Activated B cell treated with CpG ODN at 0.5 μM for 24 hours (primary cell): ENCODE measurements at places on chromosomes 7 and 10.

DNA sequence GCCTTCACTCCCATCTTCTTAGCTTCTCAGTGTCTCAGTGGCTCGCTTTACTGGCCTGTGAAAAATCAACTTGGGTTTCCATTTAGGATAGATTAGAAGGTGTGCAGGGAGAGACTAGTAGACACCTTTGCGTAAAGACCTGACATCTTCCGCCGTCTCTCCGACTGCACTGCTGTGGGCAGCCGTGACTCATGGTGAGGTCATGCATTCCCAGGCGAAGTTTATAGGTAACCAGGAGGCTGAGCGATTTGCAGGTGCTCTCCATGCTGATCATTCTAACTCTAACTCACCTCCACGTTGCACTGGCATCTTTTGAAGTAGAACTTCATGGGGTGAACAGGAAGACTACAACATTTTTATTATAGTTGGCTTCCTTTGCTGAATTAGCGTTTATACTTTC lies 68.0 kb upstream of the ZNF438 start:
- no peak for DNase-seq

DNA sequence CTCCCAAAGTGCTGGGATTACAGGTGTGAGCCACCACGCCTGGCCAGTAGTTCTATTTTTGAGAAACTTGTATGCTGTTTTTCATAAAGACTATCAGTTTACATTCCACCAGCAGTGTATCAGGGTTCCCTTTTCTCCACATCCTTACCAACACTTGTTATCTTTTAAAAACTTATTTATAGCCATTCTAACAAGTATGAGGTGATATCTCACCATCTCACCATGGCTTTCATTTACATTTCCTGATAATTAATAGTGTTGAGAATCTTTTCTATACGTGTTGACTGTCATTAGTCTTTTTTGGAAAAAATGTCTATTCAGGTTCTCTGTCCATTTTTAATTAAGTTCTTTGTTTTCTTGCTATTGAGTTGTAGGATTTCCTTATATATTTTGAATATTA lies 416.1 kb downstream of the NEBL start:
- DNase-seq = no peak

GRCh38 chr10:32139223-32140073 lies 83.2 kb upstream of the KIF5B start:
- no peak for DNase-seq

DNA sequence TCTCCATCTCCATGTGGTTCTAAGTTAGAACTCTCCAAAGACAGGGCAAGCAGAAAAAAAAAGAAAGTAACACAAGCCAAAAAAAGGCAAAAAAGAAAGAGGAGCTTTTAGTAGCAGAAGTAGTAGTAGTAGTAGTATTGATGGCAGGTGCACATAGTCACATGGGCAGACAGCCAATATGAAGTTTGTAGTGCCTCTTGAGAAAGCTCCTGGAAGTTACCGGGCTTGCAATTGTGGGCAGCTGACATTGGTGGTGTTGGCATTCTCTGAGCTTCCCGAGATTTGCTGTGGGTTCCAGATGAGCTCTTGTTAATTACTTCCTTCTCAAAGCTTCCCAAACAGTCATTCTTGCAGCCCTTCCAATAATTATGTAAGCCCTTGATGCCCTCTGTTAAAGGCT lies 1128.5 kb downstream of the TYW1 start:
- DNase-seq = no peak

GRCh38 chr10:5043716-5044115 lies 40.1 kb upstream of the AKR1C2 start:
- DNase-seq = no peak

DNA sequence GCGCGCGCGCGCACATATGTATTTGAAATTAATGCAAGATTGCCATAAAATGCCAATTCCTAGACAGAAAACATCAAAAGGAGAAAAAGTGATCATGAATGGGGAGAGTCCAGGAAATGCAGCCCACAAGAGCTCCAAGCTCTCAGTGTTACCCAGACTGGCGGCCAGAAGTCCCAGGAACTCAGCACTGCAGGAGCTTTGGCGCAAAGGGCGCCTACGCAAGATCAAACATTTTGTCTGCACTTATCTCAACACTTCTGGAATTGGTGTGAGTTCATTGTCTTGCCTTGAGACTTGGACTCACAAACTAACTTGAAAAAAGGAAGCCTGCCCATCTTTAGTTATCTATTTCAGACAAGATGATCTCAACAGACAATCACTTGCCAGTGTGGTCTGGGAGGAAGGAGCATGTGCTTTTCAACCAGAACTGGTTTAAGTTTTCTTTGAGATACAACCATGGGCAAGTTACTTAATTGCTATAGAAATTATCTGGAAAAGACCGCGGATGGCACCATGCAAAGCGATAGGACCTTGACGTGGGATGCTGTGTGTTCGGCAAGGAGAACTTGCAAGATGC lies 77.2 kb downstream of the KIAA1549 start:
- DNase-seq = no peak

- no peak for DNase-seq
Observed at GRCh38 chr7:133112335-133112734, 30.4 kb upstream of the CHCHD3 start.

- DNase-seq = no peak
Observed at GRCh38 chr7:47226696-47227095, 355.2 kb downstream of the TNS3 start.

DNA sequence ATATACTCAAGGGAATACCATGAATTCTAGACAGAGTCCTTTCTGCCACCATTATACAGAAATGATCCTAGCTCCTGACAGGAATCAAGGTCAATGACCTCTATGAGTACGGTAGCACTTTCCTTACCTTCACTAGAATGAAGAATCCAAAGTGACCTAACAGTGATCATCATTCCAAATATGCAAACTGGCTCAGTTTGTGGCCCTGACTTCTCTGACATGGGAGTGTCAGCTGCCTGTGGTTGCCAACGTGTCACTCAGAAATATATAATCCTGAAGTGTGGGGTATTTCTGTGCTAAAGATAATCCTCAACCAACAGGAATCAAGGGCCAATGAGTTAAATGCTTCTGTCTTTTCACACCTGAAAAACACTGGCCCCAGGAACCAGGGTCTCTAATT lies 45.7 kb downstream of the COPG2 start:
- DNase-seq = no peak

DNA sequence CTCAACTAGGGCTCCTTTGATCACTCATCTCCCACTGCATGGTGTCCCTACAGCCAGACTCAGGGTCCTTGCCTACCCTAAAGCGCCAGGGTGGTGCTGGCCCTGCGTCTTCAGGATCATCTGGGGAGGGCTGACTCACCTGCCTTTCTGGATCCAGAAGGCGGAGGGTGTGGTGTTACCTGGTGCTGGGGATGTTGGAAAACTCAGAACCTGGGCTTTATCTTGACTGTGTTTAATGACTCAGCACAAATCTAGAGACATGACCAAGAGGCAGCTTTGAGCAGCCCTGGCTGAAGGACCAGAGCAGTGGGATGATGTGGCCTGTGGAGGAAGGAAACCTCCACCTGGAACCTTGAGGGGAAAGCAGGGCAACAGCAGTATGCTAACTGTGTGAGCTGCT lies 96.5 kb downstream of the GRK5 start:
- DNase-seq = no peak

GRCh38 chr7:148253629-148254028 lies 336.9 kb upstream of the C7orf33 start:
- no peak for DNase-seq

- DNase-seq = no peak
Observed at GRCh38 chr7:115153176-115153575, 231.3 kb downstream of the MDFIC start.

- DNase-seq = no peak
Observed at GRCh38 chr7:72223351-72223750, 188.8 kb downstream of the CALN1 start.

DNA sequence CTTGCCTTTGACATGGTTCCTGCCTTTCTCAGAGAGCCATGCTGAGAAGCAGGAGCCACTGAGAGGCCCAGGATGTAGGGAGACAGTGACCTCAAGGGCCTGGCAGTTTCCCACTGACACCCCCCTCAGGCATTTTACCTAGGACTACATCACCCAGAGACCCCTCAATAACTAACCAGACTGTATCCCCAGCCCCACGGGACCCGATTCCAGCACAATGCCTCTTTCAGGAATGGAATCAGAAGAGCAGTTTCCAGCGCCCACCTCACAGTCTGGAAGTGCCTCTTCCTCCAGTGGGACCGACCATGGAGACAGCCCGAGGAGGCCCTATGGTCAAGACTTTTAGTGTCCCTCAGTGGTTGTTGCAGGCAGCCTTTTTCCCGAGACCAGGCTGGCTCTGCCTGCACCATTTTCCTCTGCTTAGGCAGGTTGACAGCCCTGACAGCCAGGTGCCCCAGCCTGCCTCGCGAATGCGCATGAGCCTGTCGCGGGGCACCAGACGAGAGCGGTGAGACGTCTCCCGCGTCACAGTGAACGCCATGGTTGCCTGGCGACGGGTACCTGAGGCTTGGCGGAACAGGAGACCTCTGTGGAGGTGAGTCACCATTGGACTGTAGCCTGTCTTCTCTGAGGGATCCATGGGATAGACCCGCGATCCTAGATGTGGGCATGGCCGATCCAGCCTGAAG lies 28.4 kb upstream of the ZNF273 start:
- no peak for DNase-seq

- no peak for DNase-seq
Observed at GRCh38 chr7:8063706-8064297, 95.2 kb downstream of the GLCCI1 start.

- no peak for DNase-seq
Observed at GRCh38 chr7:103936558-103936957, 52.9 kb downstream of the RELN start.

GRCh38 chr7:130303551-130303950 lies 10.6 kb downstream of the CPA4 start:
- no peak for DNase-seq

GRCh38 chr10:100655760-100656421 lies 89.5 kb upstream of the PAX2 start:
- no peak for DNase-seq

DNA sequence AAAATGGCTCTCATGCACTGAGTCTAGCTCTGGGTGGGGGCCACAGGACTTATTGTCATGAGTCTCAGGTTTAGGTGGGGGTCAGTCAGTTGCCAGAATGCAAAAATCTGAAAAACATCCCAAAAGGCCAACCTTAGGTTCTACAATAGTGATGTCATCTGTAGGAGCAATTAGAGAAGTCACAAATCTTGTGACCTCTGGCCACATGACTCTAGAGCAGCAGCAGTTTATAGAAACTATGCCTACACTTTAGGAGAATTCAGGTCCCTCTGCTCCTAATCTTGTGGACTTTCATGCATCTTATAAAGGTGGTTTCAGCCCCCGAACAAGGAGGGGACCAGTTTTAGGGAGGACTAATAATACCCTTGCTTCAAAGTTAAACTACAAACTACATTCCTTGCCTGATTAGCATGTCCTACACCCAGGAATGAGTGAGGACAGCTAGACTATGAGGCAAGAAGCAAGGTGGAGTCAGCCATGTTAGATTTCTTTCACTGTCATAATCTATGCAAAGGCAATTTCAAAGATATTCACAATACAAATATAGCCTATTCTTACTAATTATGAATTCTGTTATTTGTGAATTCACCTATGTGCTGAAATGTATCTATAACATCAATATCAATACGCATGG lies 123.5 kb upstream of the ADCY1 start:
- DNase-seq = no peak

GRCh38 chr7:106501605-106502580 lies 159.1 kb downstream of the CCDC71L start:
- DNase-seq = no peak

DNA sequence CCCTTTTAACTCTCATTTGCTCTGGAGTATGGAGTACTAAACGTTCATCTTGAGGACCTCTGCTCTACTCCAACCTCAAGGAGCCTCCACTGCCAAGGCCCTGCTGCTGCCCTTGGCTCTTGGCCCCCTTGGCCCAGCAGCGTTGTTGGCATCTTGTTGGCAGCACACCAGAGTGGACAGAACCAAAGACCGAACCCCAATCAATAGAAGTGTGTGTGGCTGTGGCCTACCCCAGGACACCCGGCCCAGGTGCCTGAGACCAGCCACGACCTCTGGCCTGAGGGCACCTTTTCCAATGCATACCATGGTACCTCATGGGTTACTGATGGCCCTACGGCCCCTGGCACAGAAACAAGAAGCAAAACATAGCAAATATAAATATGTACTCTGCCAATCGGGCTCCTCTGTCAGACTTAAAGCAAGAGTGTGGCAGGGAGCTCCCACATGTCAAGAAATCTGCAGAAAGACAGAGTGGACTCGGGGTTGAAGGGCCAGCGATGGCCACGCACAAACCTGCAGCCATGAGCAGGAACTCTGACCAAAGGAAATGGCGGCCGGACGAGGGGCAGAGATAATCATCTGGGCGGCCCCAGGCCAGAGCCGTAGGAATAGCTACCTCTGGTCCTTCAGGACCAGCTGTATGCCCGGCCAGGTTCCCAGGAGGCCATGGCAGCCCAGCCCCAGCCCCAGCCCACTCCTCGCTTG lies 2.9 kb downstream of the NPC1L1 start:
- no peak for DNase-seq

GRCh38 chr7:158299607-158300006 lies 288.0 kb downstream of the PTPRN2 start:
- no peak for DNase-seq

DNA sequence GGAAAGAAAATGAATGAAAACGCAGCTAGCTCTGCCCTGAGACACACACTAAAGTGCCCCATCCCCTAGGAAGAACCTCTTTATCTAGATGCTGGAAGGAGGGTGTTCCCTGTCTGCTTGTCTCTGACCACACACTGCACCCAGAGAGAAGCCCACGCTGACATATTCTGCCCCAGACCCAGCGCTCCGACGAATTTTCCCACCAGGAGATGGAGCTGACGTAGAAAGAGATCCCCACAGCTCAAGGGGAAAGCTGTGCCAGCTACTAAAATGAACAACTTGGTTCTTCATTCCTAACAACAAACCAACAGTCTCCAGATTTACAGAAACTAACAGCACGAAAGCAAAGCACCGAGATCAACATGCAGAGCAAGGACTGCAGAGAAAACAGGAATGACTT lies 73.3 kb downstream of the KIAA1549 start:
- no peak for DNase-seq

GRCh38 chr10:117168729-117169128 lies 28.6 kb upstream of the KCNK18 start:
- no peak for DNase-seq

GRCh38 chr7:63012633-63013183 lies 985.9 kb upstream of the ZNF722 start:
- no peak for DNase-seq

DNA sequence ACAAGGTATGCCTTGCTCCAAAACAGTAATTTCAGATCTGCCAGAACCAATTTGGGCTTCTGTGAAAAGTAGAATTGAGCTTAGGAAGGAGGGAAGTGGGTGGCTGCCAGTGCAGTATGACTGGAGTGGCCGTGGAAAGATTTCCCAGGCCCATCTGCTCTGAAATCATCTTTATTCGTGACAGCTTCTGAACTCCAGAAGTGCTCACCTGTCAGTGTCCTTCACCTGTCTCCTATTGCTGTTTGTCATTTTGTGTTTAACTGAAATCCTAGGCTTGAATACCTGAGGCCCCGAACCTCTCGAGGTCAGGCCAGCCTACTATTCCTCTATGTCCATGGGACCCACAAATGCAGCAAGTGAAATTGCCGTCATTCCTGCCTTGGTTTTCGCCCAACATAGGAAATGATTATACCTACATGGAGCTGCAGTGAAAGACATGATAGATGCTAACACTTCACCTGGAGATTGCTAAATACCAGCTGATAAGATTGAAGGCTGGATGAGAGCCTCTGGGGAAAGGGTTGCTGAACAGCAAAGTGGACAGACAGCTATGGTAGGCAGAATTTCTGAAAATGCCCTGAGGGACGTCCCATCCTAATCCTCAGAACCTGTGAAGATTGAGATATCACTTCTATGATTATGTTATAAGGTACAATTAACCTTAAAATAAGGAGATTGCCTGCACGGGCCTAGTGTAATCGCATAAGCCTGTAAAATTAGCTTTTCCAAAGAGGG lies 82.1 kb downstream of the C1GALT1 start:
- no peak for DNase-seq

- DNase-seq = no peak
Observed at GRCh38 chr10:729213-729612, 39.7 kb upstream of the DIP2C start.
